ENCODE measurements at places on chromosomes 12 and 14.

DNA sequence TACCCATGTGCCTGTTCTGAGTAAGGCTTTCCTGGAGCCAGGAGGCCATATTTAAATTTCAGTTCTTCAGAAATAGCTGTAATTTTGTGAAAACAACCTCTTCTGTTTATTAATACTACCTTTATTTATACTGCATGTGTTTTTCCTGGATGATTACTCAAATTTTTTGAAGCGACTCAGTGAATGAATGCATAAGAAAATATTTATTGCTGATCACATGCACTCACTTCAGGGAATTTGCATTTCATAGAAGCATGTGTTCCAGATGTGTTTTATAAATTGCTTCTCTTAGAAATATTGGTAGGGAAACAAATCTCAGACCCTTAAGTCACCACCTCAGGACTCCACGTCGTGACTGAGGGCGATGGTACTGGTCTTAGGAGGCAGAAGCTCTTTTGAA lies 21.8 kb upstream of the DCN start:
- H3K4me3 ChIP-seq: no peak overlapping the region
- ATAC-seq: no peak
- H3K27me3 ChIP-seq: no peaks in the 10 kb centered on the region
- H3K27ac ChIP-seq: no peak overlapping the region
- no peaks in the 10 kb centered on the region for H3K4me1 ChIP-seq
- no peaks in the 10 kb centered on the region for H3K36me3 ChIP-seq

DNA sequence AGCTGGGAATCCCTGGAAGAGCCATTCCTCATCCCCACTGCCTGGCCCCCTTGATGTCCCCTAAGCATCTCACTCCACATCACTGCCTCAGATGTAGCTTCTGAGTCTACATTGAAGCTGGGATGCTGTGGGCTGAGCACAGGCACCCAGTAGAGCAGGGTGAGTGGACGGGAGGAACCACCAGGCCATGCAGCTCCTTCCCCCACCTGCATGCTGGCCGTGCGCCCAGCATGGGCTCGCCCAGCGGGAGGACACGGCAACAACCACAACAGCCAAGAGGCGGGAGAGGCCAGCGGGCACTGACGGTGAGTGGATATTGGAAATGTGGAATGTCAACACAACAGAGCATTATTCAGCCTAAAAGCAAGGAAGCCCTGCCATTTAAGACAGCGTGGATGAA lies 310.9 kb downstream of the ADGRD1 start:
- H3K27ac ChIP-seq: no peak overlapping the region
- H3K4me3 ChIP-seq: no peak overlapping the region
- no peaks in the 10 kb centered on the region for H3K4me1 ChIP-seq
- no peaks in the 10 kb centered on the region for H3K27me3 ChIP-seq
- ATAC-seq: no peak
- H3K36me3 ChIP-seq: no peaks in the 10 kb centered on the region

DNA sequence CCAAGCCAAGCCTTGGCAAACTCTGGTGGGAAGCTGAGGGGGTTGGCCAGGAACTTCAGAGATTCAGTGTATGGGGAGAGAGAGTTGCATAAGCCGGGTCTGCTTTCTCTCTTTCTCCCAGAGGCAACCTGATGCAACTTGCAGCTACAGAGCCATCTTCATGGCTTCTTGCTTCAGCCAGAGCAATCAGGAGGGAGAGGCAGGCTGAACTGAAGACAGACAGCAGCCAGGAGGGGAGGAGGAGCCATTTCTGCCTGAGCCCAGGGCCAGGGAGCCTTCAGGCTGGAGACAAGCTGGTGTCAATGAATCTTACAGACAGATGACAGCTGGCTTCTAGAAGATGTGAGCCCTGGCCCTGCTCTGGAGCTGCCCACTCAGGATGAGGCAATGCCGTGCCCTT lies 18.7 kb downstream of the NPC2 start:
- ATAC-seq: no peak
- H3K4me3 ChIP-seq: no peak overlapping the region
- peaks cover 51% of the 10 kb centered on the region for H3K36me3 ChIP-seq
- H3K27me3 ChIP-seq: no peaks in the 10 kb centered on the region

- no peak overlapping the region for H3K4me3 ChIP-seq
- H3K27ac ChIP-seq: no peak overlapping the region
- H3K36me3 ChIP-seq: no peaks in the 10 kb centered on the region
- ATAC-seq: no peak
- H3K4me1 ChIP-seq: peaks cover 18% of the 10 kb centered on the region
Observed at GRCh38 chr14:104874110-104874531, 9.1 kb downstream of the CEP170B start.

DNA sequence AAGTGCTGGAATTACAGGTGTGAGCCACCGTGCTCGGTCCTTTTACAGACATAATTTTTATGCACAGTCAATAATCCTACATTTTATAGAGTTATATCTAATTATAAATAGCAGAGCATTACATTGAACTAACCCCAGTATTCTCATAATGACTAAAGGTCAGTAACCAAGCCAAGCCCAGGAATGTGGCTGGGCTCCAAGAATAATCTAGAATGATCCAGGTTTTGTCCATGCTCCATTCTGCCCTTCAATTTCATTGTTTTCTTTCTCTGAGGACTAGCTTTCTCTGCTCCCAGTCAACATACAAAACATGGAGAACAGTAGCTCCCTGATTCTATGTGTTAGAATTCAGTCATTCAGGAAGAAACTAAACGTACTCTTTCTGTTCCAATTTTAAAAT lies 92.1 kb upstream of the KRR1 start:
- H3K36me3 ChIP-seq: no peaks in the 10 kb centered on the region
- H3K4me3 ChIP-seq: no peak overlapping the region
- H3K27ac ChIP-seq: no peak overlapping the region
- H3K27me3 ChIP-seq: peaks cover 4% of the 10 kb centered on the region

- no peaks in the 10 kb centered on the region for H3K36me3 ChIP-seq
- H3K4me3 ChIP-seq: no peak overlapping the region
- no peak for ATAC-seq
- H3K27ac ChIP-seq: no peak overlapping the region
Observed at GRCh38 chr12:115235880-115236279, 551.9 kb upstream of the TBX3 start.

GRCh38 chr14:78758333-78758732 lies 588.2 kb downstream of the NRXN3 start:
- no peaks in the 10 kb centered on the region for H3K36me3 ChIP-seq
- no peak overlapping the region for H3K4me3 ChIP-seq
- no peak overlapping the region for H3K27ac ChIP-seq
- ATAC-seq: no peak
- no peaks in the 10 kb centered on the region for H3K27me3 ChIP-seq

- no peaks in the 10 kb centered on the region for H3K27me3 ChIP-seq
- no peaks in the 10 kb centered on the region for H3K4me1 ChIP-seq
- no peak overlapping the region for H3K27ac ChIP-seq
- H3K36me3 ChIP-seq: no peaks in the 10 kb centered on the region
- no peak for ATAC-seq
Observed at GRCh38 chr12:39074063-39074462, 168.7 kb upstream of the CPNE8 start.

DNA sequence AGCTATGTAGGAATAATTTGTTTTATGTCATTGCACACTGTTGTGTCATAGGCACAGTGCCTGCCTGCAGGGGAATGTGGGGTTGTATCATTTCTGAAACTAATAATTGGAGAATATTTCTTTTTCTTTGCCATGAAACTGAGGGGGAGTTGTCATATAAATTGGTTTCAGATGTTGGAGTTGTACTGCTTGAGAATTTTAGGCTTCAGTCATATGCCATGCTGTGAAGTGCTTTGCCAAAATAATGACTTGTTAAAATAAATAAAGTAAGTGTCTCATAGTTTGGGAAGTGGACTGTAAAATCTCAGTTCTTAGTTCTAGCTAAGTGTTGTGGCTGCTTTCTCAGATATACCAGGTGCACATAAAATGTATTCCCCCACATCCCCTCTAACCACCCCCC lies 116.8 kb downstream of the DAAM1 start:
- peaks cover 48% of the 10 kb centered on the region for H3K4me1 ChIP-seq
- peak overlapping the region; percentile 30 for H3K27ac ChIP-seq
- peaks cover 6% of the 10 kb centered on the region for H3K36me3 ChIP-seq
- no peak overlapping the region for H3K4me3 ChIP-seq
- ATAC-seq: no peak
- H3K27me3 ChIP-seq: no peaks in the 10 kb centered on the region

- H3K27me3 ChIP-seq: peaks cover 36% of the 10 kb centered on the region
- H3K27ac ChIP-seq: no peak overlapping the region
- H3K4me3 ChIP-seq: no peak overlapping the region
- no peaks in the 10 kb centered on the region for H3K4me1 ChIP-seq
Observed at GRCh38 chr12:131671871-131672270, 39.0 kb upstream of the SFSWAP start.

- no peak overlapping the region for H3K4me3 ChIP-seq
- no peaks in the 10 kb centered on the region for H3K36me3 ChIP-seq
- peaks cover 49% of the 10 kb centered on the region for H3K27me3 ChIP-seq
- no peak for ATAC-seq
- no peak overlapping the region for H3K27ac ChIP-seq
- H3K4me1 ChIP-seq: peaks cover 12% of the 10 kb centered on the region
Observed at GRCh38 chr12:462936-463705, 3.4 kb downstream of the B4GALNT3 start.

DNA sequence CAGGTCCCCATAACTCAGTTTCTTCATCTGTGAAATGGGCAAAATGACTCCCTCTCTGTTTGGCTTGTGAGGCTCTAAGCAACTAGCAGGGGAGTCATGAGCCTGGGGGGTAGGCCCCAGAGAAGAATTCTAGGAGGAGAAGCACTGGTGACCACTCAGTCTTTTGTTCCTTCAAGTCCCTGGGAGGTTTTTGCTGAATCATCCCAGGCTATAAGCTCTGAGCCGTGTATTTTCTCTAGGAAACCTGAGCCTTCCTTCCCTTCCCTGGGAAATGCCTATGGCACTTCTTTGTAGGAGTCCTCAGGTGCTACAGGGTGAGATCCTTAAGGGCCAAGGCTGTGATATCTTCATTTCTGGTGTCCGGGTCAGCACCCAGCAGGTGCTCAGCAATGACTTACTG lies 4.5 kb downstream of the RPH3A start:
- ATAC-seq: no peak
- H3K27me3 ChIP-seq: peaks cover 78% of the 10 kb centered on the region
- H3K36me3 ChIP-seq: no peaks in the 10 kb centered on the region
- H3K4me1 ChIP-seq: peaks cover 9% of the 10 kb centered on the region
- no peak overlapping the region for H3K4me3 ChIP-seq

DNA sequence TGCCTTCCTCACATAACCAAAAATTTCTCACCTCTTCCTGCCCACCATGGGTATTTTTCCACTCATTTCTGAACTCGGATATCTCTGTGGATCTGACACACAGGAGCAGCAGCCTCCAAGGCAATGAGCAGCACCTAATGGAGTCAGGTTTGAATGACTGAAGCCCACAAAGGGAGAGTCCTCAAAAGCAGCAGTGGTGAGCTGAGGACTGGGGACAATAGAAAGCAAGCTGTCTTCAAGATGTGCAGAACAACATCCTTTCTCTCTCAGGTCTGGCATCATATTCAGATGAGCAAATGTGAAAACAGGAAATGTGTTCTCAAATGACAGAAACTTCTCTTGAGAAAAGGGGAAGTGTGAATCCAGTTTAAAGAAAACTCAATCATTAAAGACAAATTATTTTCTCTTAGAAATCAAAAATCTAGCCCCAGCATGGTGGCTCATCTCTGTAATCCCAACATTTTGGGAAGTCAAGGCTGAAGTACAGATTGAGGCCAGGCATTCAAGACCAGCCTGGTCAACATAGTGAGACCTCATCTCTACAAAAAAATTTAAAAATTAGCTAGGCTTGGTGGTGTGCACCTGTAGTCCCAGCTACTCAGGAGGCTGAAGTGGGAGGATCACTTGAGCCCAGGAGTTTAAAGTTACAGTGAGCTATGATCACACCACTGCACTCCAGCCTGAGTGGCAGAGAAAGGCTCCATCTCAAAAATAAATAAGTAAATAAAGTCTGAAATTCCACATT lies 54.2 kb downstream of the C12orf42 start:
- H3K36me3 ChIP-seq: peaks cover 6% of the 10 kb centered on the region
- peak; percentile 100 for ATAC-seq
- H3K27ac ChIP-seq: peak overlapping the region; percentile 99
- H3K27me3 ChIP-seq: no peaks in the 10 kb centered on the region

GRCh38 chr12:38903596-38903995 lies 1.8 kb downstream of the CPNE8 start:
- no peak overlapping the region for H3K27ac ChIP-seq
- H3K27me3 ChIP-seq: peaks cover 40% of the 10 kb centered on the region
- H3K4me1 ChIP-seq: peaks cover 14% of the 10 kb centered on the region
- H3K4me3 ChIP-seq: no peak overlapping the region
- no peaks in the 10 kb centered on the region for H3K36me3 ChIP-seq

DNA sequence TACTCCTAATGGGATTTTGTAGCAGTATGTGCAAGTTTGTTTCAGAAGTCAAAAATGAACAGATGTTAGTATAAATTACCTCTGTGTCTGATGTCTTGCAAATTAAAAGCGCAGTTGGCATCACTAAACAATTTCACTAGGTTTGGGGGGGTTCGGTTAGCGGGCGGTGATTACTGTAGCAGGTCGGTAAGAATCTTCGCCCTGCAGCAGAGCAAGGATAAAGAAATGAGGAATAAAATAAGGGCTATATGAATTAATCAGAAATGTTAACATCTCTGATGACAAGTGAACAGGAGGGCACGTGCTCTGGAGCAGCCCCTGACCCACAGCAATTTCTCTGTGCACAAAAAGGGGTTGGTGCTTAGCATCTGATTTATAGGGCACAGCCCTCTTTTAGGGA lies 43.6 kb upstream of the VSX2 start:
- H3K4me1 ChIP-seq: no peaks in the 10 kb centered on the region
- no peak overlapping the region for H3K4me3 ChIP-seq
- H3K36me3 ChIP-seq: peaks cover 26% of the 10 kb centered on the region
- H3K27me3 ChIP-seq: no peaks in the 10 kb centered on the region

- H3K27me3 ChIP-seq: peaks cover 16% of the 10 kb centered on the region
- H3K4me1 ChIP-seq: no peaks in the 10 kb centered on the region
- no peak overlapping the region for H3K27ac ChIP-seq
- no peak overlapping the region for H3K4me3 ChIP-seq
- ATAC-seq: peak; percentile 22
Observed at GRCh38 chr12:94047781-94048567, 100.4 kb upstream of the PLXNC1 start.

- H3K27me3 ChIP-seq: no peaks in the 10 kb centered on the region
- H3K27ac ChIP-seq: peak overlapping the region; percentile 47
- ATAC-seq: peak; percentile 85
Observed at GRCh38 chr12:96094201-96094600, 58.8 kb upstream of the LTA4H start.

DNA sequence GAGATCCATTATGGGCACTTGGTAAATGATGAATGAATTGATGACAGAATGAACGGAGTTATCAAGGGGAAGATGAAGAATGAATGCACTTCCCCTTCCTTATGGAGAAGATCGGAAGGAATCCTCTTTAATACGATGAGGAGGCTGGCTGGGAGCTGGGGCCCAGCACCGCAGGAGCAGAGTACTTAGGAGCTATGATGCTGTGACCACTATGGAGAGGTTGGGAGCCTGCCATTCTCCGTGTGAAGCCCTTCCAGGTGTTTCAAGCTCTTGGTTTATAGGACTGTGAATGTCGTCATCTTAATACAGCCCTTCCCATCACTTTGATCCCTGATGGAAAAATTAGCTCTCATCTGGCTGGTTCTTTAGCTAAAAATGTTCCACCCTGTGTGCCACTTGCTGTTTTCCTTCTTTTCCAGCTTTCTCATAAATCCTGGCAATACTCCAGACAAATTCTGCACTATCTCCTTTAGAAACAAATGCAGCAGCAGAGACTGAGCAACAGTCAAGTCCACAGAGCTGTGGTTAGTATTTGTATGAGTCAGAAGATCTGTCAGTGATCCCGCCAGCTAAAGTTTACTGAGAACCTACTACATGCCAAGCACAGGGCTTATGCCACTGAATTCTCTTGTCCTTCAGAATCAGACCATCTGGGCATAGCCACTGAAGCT lies 263.1 kb upstream of the CRY1 start:
- H3K36me3 ChIP-seq: no peaks in the 10 kb centered on the region
- ATAC-seq: no peak
- H3K4me3 ChIP-seq: no peak overlapping the region
- H3K27me3 ChIP-seq: peaks cover 37% of the 10 kb centered on the region
